ENCODE measurements at places on chromosomes 3 and 15.

GRCh38 chr3:150610785-150611184 is 7.7 kb downstream of the SELENOT start:
- DNase-seq, result no peak

DNA sequence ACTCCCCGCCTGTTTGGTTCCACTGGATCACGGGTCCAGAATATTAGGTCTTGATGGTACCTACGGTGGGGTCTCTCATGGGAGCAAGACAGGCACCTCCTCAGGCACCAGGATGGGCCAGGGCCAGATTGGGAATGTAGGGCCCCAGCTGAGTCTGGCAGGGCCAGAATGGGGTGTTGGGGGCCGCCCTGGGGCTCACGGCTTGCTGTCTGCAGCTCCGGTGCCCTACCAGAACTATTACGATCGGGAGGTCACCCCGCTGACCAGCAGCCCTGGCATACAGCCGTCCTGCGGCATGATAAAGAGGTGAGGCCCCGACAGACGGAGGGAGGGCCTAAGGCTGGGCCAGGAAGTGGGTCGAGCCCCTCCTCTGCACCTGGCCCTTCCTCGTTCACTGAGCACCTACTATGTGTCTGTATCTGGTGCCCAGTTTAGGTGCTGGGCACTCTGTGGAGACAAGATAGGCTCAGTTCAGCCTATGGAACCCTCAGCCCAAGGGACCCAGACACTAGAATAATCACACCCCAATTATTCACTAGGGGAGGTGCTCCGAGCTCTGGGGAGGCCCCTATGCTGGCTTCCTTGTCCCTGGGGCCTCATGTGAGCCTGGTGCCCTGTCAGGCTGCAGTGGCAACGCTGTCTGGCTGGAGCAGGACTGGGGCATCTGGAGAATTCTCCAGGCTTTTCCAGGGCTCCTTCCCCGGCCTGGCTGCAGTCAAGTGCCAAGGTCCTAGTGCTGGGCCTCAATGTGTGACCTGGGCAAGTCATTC is 37.9 kb downstream of the PSTPIP1 start:
- no peak for DNase-seq

DNA sequence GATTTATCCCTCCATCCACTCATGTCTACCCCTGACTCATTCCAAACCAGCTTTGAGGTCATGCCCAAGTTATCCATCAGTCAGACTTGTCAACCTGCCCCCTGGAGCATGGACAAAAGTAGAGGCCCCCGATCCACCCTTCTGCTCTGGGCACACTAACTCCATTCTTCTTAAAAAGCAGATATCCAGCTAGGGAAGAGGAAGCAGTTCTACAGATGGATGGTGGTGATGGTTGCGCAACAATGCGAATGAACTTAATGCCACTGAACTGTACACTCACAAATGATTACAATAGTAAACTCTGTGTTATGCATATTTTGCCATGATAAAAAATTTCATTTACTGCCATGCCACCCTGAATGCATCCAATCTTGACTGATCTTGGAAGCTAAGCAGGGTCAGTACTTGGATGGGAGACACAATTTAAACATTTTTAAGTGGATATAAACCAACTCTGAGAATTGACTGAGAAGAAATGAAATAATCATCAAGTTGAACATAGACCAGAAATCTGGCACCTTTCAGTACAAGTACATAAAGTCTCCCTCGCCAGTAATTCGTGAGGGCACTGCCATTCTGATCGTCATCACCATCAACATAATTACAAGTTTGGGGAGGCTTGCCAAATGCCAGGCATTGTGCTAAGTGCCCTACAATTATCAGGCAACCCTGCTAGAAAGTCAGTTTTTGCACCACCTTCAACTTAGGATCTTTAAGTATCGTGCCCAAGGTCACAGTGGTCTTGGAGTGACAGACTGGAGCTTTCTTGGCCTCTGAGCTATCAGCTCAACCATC is 124.8 kb downstream of the ATP10A start:
- no peak for DNase-seq

GRCh38 chr3:100503448-100503847 is 11.0 kb downstream of the TMEM45A start:
- DNase-seq, result no peak

- no peak for DNase-seq
These were observed 26.7 kb downstream of the ISL2 start for GRCh38 chr15:76363251-76363650.

- DNase-seq, result no peak
These were observed 167.3 kb downstream of the SQOR start for GRCh38 chr15:45802140-45802539.

- DNase-seq, result no peak
These were observed 153.5 kb upstream of the LPP start for GRCh38 chr3:188000361-188000861.

GRCh38 chr3:35946854-35947515 is 307.7 kb downstream of the ARPP21 start:
- no peak for DNase-seq

GRCh38 chr3:34056951-34057390 is 258.5 kb downstream of the PDCD6IP start:
- DNase-seq, result no peak

DNA sequence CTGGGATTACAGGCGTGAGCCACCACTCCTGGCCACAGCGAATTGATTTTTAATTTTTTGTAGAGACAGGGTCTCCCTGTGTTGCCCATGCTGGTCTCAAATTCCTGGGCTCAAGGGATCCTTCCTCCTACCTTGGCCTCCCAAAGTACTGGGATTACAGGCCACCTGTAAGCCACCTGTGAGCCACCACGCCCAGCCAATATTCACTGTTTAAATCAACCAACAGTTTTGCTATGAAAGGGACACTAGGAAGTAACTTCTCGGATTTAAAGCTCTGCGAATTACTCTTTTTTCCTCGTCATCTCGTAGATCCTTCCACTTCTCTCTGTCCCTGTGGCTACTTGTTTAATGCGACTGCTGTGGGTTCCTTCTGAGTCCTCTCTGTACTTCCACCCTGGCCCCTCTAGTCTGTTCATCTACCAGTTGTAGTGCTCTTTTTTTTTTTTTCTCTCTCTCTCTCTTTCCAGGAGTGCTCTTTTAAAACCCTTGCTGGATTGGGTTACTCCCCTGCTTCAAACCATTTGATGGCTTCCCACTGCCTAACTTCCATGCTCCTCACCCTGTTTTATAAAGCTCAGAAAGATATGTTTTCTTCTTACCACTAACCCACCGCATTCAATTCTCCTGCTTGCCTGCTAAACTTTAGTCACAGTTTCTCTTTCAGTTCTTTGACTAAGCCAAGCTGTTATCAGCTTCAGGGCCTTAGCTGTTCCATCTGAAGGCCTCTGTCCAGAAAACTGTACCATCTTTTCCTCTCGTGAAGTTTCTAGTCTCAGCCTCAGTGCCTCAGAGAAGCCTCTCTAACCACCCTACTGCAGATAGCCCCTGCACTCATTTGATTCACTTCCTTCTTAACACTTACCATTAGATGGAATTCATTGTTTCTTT is 12.4 kb downstream of the RTF1 start:
- no peak for DNase-seq

Data from activated CD4-positive, alpha-beta T cell treated with anti-CD3 and anti-CD28 coated beads, Interleukin-2, amount 50 U/mL, for 1 hour (primary cell).